Activated CD8-positive, alpha-beta memory T cell treated with anti-CD3 and anti-CD28 coated beads for 48 hours (primary cell): ENCODE measurements at places on chromosomes 12 and 14.

DNA sequence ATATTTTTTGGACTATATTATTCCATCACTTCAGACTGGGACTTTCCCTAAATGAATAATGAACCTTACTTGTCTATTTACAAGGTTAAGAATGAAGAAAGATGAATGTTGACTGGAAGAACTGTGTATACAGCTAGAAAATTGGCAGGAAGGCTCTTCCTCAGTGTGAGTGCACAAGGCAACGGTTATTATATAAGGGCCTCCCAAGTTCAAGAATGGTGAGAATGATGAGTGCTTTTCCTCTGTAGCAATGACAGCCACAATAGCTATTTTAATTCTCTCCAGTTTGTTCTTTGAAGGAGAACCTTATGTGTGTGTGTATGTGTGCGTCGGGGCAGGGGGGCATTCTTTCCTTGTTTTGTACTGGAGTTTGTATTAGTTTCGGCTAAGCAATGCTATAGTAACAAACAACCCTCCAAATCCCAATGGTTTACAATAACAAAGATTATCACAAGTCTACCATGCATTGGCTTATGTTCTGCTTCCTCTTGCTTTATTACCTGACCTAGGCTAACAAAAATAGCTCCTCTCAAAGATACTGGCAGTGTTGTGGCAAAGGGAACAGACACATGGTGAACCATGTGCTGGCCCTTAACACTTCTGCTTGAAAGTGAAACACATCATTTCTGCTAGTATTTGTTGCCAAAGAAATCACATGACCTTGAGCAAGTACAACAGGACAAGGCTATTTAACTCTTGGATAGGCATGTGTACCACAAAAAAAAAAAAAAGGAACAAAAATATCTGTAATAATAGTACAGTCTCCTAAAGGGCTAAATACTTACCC, 139.5 kb downstream of the RMST start:
- DNase-seq, result no peak

DNA sequence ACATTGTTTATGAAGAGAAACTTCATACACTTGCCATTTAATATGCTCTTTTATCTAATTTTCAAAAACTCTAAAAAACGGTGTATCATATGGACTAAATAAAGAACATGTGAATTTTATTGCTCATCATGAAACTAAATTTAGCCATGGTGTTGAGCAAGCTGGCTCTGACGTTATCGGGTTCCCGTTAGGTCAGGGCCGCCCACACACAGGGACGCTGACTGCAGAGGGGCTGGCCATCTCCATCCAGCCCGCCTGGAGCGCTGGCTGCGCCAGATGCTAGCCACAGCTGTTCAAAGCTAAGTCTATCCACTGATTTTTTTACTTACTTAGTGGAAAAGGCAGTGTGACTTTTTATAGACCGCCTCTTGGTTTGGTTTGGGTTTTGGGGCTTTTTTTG, 36.5 kb upstream of the DYNC1H1 start:
- no peak for DNase-seq

DNA sequence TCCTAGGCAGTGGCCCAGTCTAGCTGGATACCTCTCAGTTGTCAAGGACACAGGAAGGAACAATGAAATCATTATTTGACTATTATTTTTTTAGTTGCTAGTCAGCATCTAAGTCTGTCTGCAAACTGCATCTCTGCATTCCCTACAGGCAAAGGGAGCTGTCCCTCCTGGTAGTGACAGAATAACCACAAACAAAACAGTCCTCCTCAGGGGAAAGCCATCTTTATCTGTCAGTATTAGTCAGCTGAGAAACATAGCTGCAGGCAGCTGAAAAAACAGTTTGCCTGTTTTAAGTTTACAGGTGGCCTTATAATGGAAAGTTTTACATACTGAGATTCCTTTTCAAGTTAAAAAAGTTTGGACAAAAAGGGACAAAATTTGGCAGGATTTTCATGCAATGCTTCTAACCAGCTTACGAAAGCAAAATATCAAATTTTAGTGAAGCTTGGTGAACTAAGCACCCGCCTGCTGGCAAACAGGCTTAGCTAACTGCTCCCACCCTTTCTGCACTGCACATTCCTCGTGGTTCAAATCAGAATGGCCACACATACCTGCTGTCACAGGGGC, 29.5 kb downstream of the SLC25A21 start:
- no peak for DNase-seq

GRCh38 chr12:131915823-131916222, 13.3 kb upstream of the PUS1 start:
- DNase-seq, result no peak

GRCh38 chr14:100416081-100416680, 93.0 kb downstream of the SLC25A47 start:
- no peak for DNase-seq

- no peak for DNase-seq
Observed at GRCh38 chr12:99915251-99916082, 69.3 kb downstream of the ANKS1B start.

GRCh38 chr14:57692671-57693070, 173.2 kb downstream of the SLC35F4 start:
- no peak for DNase-seq

GRCh38 chr12:51593539-51593938, 2.5 kb downstream of the SCN8A start:
- DNase-seq, result no peak

DNA sequence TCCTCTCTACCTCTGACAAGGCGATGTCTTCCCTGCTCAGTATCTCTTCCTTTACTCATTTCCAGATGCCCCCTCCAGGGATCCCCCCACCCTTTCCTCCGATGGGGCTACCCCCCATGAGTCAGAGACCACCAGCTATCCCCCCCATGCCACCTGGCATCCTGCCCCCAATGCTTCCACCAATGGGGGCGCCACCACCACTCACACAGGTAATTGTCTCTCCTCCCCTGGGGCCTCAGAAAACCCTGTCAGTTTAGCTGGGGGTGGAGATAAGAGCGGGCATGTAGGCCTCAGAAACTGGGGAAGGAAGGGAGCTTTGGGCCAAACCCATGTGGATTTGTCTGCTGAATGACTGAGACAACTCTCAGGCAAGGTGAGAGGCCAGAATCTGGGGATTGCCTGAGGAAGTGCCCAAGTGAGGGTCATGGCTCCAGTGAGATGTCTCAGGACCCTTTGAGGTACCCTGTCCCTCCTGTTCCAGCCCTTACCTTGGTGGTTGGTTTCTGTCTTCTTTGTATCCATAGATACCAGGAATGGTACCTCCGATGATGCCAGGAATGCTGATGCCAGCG, 8.1 kb downstream of the PRPF40B start:
- no peak for DNase-seq

DNA sequence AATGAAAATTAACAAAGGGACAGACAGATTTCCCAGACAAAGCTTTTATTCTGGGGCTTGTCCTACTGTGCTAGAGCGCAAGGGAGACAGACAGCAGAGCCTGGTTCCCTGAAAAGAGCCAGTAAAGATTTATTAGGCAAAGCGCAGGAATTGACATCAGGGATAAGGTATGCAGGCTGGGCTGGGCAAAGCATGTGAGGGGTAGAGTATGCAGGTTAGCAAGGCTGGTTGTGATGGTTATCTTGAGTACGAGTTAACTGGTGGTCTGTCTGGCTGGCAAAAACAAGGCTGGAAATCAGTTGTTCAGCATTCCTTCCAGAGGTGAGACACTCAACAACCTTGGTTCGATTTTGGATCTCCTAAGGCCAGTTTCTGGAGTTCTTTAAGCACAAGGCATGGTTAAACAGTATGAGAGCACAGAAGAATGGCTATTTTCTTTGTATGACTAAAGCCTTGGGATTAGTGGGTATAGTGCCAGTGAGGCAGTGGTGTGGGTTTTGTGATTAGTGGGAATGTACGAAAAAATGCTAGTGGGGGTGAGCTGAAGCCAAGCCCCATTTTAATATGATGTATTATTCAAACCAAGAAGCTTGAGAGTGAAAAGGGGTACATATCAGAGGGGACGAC, 30.9 kb downstream of the BTBD7 start:
- no peak for DNase-seq

GRCh38 chr12:66170606-66171005, 810 bp upstream of the TMBIM4 start:
- DNase-seq, result no peak

GRCh38 chr12:6745741-6746525, 7.0 kb downstream of the MLF2 start:
- no peak for DNase-seq

GRCh38 chr12:26460361-26460760, 265.0 kb downstream of the SSPN start:
- no peak for DNase-seq

DNA sequence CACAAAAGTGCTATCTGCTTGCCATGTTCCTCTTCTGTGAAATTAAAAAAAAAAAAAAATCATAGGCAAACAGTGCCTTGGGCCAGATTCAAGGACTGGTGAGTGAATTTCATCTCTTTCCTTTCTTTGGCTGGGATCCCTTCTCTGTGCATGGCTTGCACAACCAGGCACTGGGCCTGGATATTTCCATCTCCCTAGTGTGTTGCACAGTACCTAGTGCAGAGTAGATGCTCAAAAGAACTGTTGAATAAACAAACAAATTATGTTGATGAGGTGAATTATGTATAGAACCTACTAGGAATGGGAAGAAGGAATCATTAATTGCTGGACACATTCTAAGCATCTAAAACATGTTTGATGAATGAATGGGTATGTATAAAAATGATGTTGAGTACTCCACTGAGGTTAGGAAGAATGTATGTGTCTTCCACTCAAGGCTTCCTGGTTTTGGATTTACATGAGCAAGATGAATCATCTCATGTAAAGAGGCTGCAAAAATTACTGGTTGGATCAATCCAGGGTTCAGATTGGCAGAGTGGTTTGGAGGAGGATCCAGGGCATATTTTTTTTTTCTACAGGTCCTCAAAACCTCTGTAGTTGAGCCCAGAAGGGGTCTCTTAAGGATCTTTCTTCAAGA, 93.2 kb downstream of the EMP1 start:
- DNase-seq, result no peak

DNA sequence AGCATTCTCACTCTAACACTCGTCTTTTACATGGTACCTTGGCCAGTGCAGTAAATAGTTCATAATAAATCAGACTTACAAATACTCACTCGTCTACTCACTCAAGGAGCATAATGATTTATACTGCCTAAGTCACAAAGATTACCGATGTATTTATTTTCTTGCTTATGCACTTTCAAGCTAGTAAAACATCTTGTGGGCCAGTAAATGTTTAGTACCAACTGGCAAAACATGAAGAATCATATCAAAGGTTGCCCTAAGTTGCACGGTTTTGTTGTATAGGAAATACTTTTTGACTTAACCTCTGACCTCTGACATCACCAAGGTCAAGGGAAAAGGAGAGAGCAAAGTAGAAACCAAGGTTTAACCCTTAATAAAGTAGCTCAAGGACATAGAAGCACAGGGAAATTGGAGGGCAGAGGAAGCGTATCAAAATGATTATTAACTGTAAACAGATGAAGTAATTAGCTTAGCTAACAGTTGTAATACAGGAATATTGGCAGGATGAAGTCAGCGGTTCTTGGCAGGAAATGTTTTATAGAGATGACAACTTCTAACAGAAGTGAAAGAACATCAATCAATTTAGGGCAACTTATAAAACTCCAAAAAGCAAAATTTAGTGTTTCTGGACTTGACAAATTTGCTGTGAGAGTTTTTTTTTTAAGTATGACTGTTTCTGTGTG, 131.9 kb downstream of the HMGA2 start:
- no peak for DNase-seq

GRCh38 chr14:64944041-64944440, 1.5 kb upstream of the GPX2 start:
- no peak for DNase-seq

DNA sequence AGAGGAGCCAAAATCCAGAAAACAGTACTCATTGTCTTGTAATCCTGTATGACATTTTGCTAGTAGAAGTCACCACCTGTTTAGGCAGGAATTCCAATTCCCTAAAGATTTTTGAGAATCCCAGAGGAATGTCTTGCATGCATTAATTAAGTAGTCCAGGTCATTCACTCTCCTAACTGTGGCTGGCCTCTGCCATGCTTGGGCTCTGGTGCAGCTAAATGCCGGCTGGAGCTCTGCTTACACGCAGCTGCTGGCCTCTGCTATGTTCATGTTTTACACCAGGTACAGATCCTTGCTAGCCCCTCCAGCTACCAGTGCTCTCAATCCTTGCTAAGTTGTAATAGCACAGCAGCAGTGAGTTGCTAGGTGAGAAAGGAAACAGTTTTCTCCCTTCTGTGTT, 16.3 kb upstream of the HIF1A start:
- DNase-seq, result no peak

DNA sequence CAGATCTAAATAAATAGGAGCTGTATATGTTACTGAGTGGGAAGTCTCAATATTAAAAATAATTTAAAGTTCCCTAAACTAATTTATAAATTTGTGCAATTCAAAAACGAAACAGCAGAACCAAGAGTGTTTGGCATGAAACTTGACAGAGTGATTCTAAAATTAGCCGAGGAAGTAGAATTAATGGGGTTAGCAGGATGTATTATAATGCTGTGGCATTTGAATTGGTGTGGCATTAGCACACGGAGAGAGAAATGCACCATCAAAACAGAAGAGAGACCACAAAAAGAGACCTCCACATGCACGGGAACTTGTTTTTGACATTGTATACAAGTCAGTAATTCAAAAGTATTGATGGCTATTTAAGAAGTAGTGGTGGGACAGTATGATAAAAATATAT, 366.0 kb upstream of the RGS6 start:
- no peak for DNase-seq

- DNase-seq, result no peak
Observed at GRCh38 chr14:50357124-50357523, 39.6 kb downstream of the CDKL1 start.

GRCh38 chr12:51200806-51201205, 17.1 kb downstream of the POU6F1 start:
- DNase-seq, result no peak

- no peak for DNase-seq
Observed at GRCh38 chr12:117097159-117097558, 2.1 kb downstream of the TESC start.

GRCh38 chr12:8819666-8819980, 2.8 kb upstream of the A2ML1 start:
- DNase-seq, result no peak

GRCh38 chr14:52051251-52051650, 17.6 kb downstream of the NID2 start:
- no peak for DNase-seq

DNA sequence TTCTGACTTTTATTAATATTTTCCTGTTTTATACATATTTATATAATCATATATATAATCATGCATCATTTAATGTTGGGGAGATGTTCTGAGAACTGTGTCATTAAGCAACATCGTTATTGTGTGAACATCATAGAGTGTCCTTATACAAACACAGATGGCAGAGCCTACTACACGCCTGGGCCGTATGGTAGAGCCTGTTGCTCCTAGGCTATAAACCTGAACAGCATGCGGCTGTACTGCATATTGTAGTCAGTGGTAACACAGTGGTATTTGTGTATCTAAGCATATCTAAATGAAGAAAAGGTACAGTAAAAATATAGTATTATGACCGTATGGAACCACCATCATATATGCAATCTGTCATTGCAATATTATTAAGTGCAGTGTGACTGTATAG, 44.7 kb upstream of the BCL7A start:
- no peak for DNase-seq

DNA sequence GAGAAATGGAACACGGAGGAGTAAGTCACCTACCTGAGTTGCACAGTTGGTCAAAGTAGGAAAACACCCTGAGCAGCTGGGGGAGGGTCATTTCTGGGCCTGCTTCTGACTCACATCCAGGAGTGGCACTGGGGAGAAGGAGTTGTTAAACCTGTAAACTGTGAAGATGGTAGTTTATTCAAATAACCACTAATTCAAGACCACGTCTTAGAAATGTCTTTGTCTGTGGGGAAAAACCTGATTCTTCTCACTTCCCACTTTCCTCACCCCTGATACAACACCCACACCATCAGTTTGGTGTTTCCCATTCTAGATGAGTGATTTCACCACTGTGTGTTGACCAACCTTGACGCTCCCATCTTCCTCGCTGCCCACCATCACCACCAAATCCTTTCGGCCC, 207.1 kb downstream of the ANO4 start:
- no peak for DNase-seq
